AG10803 (cell line): ENCODE measurements at places on chromosomes 7 and 10.

GRCh38 chr10:6002809-6003510, 25.6 kb upstream of the IL15RA start:
- DNase-seq = no peak

DNA sequence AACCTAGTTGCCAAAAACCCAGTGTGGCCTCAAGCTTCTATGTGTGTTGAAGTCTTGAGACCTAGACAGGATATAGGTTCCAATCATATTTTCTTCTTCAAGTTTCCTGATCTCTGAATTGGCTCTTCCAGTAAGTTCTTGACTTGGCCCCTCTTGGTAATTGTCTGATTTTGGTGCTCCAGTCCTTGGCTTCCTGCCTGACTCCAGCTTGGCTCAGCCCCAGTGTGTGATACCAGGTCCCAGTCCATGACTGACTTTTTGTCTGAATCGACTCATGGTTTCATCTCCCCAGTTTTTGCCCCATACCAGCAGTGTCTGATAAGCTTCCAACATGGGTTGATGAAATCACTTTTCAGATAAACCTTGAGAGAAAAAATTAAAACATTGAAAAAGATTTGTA, 72.3 kb downstream of the FAS start:
- DNase-seq = no peak

DNA sequence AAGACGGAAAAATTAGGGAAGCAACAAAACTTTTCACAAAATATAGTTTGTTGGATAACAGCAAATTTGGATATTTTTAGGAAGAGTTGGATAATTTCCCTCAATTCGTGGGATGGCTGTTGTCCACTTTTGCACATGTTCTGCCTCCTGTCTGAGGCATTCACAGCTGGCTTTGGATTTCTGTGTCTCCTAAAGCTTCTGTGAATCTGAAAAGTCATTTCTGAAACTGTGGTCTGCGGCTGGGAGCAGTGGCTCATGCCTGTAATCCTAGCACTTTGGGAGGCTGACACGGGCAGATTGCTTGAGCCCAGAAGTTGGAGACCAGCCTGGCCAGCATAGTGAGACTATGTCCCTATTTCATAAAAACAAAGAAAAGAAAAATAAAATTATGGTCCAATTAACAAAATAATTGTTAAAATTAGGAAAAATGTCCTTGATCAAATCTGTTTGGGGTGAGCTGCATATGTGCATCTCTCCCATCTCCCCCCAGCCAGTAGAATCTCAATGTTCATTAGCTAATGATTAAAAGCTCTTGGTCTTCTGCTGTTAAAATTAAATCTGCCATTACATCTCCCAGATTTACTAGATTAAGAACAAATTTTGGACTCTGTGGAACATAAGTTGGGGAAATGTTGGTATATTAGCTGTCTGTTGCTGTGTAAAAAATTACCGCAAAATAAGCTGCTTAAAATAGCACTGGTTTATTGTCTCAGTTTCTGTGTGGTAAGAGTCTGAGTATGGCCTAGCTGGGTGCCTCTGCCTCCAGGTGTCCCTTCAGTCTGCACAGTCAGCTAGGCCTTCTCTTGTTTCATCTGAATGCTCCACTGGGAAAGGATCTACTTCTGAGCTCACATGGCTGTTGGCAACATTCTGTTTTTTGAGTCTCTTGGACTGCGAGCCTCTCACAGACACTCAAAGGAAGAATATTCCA, 332.0 kb upstream of the FZD1 start:
- DNase-seq = peak; percentile 75

GRCh38 chr7:126948664-126949063, 304.1 kb downstream of the GRM8 start:
- DNase-seq = no peak

- DNase-seq = no peak
These were observed 517.5 kb downstream of the KIF20B start for GRCh38 chr10:90218846-90219245.

DNA sequence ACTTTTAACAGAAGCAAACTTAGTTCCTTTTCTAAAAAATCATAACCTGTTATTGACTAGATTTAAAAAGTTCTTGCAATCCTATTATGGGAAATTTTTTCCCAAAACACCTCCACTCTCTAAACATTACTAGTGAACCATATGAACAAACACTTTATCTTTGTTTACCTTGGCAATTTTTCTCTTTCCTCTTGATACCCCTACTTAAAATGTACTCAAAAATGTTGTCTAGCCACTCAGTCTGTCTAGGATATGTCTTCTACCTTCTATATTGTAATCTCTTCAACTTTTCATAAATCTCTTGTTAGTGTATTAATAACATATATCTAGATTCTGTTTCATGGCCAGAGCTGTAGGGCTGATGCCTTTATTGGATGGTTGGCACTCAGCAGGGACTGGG, 630.0 kb upstream of the GRM3 start:
- DNase-seq = no peak

DNA sequence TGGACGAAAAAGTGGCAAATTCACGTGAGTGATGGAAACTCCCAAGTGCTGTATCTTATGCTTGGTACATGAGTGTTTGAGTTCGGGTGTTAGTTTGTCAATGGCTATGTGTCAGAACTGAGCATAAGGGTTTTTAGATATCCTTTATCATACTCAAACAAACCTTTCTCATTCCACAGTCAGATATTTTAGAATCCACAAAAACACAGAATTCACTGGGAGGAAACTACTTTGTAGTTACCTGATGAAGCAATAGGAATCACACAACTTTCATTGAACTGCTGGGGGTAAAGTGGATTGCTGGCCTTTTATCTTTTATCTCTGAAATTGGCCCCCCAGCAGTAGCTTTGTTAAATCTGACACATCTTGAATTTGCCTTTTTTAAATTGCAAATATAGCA, 64.0 kb downstream of the DKK1 start:
- no peak for DNase-seq

- peak; percentile 3 for DNase-seq
These were observed 41.0 kb downstream of the KIAA1217 start for GRCh38 chr10:24249829-24250415.

GRCh38 chr7:48718731-48719378, 205.5 kb upstream of the CDC14C start:
- DNase-seq = peak; percentile 2

DNA sequence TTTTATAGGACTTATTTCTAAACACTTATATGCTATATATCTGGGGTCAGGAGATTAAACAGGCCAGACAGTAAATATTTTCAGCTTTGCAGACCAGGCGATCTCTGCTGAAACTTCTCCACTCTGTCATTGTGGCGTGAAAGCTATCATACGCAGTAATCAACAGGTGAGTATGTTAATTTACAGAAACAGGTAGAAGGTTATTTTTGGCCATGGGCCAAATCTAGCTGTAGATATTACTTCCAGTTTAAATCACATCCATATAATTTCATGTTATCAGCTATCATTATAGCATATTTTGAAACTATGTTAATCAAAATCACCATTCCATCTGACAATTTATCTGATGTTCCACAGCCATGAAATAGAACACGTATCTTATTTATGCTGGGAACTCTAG, 67.8 kb downstream of the GPR37 start:
- DNase-seq = no peak

DNA sequence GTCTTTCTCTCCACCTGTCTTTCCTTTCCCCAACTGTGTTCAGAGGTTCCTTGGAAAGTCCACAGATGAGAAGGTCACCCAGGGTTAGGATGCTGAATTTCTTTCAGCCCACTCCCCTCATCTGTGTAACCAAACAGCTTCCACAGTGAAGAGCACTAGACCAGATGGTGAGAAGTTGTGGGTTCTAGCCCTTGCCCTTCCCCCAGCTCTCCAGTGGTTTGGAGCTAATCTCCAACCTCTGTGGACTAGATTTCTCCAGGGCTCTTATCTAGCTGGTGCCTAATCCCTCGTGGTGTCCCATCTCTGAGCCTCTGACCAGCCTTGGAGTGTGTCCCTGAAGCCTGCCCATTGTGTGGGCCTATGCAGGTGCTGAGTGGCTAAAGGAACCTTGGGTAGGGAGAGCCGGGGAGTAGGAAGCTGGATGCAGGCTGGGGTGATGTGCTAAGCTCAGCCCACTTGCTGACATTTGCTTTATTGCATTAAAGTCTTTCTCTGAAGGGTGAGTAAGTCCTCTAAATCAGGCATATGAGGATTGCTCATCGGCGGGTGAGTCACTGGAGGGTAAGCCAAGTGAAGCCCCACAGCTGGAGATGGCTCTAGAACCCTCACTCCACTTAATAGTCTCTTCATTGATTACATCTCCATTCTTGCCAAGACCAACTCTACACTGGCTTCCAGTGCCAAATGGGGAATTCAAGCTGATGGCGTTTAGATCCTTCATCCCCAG, 14.9 kb downstream of the DUSP5 start:
- peak; percentile 77 for DNase-seq

- no peak for DNase-seq
These were observed 7.0 kb upstream of the GNAI1 start for GRCh38 chr7:80127412-80128160.

GRCh38 chr10:4291990-4292389, 507.0 kb upstream of the KLF6 start:
- DNase-seq = peak; percentile 42

- no peak for DNase-seq
These were observed 38.5 kb downstream of the FAM149B1 start for GRCh38 chr10:73206385-73206784.

DNA sequence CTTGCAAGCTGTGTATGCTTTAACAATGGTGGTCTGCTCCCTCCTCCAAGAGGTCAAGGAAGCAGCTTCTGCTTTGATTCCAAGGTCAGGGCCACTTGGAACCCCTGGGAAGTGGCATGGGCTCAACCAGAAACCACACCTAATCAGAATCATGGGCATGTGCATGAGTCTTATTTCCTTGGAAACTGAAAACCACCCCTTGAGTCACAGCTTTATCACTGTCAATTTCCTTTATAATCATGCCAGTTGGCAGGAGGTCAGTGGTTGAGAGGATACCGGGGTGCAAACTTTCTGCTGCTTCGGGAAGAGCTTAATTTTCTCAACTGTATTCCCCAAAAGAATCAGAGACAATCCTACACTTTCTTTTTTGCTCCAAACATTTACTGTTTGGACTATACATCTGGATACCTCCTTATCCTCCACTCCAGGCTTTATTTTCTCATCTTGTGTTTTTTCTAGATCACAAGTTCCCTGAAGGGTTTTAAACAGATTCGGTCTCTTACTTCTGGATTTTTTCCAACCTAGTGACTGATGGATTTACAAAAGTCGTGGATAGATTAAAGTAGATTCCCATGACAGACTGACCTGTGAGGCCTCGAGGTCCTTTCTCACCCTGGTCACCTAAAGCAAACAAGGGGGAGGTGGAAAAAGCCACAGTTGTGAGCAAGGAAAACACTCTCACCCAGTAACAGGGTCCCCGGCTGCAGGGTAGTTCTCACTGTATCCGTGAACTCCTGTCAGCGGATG, 36.0 kb downstream of the COL17A1 start:
- DNase-seq = peak; percentile 56

DNA sequence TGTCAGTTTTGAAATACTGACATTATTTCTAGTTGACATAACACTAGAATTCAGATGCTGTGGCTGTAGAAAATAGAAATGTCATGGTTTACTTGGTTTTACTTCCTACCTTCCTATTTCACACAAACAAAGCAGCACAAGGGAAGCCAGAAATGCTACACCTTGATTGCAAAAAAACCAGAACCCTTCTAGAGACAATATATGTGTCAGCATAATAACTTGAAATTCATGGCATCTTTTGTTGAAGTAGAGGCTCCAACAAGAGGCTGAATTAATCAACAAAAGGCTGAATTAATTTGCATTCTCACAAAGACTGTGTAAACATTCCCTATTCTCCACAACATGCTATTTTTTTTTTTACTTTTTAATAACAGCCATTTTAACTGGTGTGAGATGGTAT, 25.2 kb downstream of the ZNF117 start:
- DNase-seq = no peak

GRCh38 chr10:17472481-17473227, 18.3 kb upstream of the ST8SIA6 start:
- no peak for DNase-seq

DNA sequence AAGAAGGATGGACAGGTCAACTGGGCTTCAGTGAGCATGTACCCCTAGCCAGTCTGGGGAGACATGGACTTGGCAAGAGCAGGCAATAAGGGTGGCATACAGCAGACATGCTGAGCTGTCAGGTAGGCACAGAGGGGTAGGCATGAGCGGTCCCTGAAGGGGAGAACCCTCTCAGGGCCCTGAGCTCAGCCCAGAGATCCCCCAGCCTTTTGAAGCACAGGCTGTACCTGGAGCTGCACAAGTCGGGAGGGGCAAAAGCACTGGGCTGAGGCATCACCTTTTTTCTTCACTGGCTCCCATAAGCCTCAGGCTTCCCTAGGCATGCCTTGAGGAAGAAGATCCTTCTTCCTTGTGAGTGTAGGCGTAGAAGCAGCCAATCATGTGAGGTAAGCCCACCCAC, 42.3 kb downstream of the ZNF727 start:
- no peak for DNase-seq

- no peak for DNase-seq
These were observed 5.5 kb upstream of the MDFIC start for GRCh38 chr7:114916261-114916892.

GRCh38 chr7:192701-193480, 520 bp downstream of the FAM20C start:
- DNase-seq = peak; percentile 30

DNA sequence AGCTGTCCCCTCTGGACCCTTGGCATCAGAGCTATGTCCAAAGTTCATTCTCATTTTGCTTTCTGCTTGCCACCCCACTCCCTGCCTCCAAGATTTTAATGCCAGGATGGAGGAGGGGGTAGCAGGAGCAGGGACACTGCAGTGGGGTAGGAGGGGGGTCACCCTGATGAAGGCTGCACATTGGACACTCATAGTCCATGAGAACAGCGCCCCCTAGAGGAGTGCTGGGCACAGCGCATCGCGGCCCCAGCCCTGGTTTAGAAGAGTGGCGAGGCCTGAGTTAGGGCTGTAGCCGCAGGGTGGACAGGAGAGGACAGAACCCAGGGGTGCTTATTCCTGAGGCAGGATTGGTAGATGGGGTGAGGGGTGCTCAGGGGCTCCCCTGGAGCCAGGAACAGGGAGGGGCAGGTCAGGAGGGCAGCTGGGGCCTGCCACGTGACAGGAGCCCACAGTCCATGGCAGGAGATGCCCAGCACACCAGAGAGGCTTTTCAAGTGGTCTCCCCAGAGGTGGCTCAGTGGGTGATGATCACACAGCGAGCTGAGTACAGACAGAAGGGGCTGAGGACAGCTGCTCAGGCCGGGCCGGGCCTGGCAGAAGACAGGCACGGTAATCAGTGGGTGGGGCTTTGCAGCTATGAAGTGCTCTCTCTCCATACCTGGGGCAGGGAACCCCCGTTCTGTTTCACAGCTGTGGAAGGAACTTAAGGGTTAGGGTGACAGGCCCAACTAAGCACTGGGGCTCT, 71.4 kb downstream of the NEURL1 start:
- DNase-seq = no peak

DNA sequence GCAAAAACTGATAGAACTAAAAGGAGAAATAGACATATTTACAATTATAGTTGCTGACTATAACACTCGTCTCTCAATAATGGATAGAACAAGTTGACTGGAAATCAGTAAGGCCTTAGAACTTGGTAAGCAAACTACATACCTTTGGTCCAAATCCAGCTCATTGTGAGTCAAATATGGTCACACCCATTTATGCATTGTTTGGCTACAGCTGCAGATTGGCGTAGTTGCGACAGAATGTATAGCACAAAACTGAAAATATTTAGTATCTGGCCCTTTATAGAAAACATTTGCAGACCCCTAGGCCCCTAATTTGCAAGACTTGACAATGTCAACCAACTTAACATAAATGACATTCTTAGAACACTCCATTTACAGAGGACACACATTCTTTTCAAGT, 103.6 kb upstream of the EGR2 start:
- peak; percentile 9 for DNase-seq

GRCh38 chr10:97134110-97134509, 51.6 kb downstream of the SLIT1 start:
- no peak for DNase-seq

- DNase-seq = no peak
These were observed 259.4 kb downstream of the PARD3 start for GRCh38 chr10:34555653-34556052.
